ENCODE measurements at places on chromosomes 7 and 10.
A peak's percentile ranks its signal among the peaks of the same experiment; 100 is the strongest.

GRCh38 chr10:118457824-118458428, 115.8 kb upstream of the FAM204A start:
- DNase-seq = no peak

GRCh38 chr10:121947343-121948330, 19.8 kb upstream of the ATE1 start:
- no peak for DNase-seq

- DNase-seq = no peak
Observed at GRCh38 chr7:95026018-95026417, 118.6 kb downstream of the PPP1R9A start.

DNA sequence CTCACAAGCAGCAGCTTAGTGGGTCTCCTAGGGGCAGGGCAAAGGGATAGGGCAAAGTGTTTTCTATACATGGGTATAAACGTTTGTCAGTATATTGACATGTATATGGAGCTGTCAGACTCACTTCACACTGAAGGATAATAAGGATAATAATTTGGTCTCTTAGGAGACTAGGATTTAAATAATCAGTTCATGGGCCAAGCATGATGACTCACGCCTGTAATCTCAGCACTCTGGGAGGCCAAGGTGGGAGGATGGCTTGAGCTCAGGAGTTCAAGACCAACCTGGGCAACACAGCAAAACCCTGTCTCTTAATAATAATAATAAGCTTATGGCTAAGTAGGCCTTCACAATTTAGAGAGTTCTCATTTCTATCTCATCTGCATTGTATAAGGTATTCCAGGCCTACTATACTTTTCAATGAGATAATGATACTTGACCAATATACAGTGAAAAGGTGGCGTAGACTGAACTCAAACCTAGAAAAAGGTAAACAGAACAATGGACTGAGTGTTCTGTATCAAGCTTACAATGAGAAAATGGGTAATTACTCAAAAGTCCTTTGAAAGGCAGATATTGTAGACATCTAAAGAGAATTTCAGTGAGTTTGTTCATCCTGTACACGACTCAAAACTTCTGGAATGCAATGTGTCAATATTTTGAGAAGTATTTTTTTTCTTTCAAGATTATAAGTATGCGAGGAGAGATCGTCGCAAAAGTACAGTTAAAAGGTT, 7.0 kb downstream of the GSAP start:
- DNase-seq = no peak

DNA sequence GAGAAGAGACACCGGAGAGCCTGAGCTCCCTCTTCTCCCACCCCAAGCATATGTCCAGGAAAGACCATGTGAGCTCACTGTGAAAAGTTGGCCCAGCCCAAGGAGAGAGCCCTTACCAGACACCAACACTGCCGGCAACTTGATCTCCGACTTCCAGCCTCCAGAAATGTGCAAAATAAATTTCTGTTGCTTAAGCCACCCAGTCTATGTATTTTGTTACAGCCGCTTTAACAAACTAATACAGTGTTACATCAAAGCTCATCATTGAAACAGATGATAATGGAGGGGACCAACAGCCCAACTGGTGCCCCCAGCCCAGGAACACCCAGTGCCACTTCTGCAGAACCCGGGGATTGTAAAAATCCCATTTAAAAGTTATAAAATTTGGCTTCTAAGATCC, 18.9 kb downstream of the RGR start:
- DNase-seq = no peak

DNA sequence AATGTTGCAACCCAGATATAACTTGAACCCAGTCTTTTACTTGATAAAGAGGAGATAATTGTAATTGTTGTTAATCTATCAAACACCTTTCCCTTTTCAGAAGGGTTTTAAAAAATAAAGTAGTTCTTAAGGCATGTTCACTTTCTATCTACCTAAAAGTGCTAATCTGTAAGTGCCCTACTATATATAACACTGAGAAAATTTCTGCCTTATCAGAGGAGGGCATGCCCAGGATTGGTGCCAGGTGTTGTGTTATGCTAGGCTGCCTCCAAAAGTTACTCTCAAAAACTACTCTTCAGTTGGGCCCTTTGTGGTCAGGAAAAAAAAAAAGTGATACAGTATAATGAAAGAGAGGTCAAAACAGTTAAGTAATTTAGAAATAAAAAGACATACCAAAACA, 36.3 kb downstream of the SMNDC1 start:
- no peak for DNase-seq

DNA sequence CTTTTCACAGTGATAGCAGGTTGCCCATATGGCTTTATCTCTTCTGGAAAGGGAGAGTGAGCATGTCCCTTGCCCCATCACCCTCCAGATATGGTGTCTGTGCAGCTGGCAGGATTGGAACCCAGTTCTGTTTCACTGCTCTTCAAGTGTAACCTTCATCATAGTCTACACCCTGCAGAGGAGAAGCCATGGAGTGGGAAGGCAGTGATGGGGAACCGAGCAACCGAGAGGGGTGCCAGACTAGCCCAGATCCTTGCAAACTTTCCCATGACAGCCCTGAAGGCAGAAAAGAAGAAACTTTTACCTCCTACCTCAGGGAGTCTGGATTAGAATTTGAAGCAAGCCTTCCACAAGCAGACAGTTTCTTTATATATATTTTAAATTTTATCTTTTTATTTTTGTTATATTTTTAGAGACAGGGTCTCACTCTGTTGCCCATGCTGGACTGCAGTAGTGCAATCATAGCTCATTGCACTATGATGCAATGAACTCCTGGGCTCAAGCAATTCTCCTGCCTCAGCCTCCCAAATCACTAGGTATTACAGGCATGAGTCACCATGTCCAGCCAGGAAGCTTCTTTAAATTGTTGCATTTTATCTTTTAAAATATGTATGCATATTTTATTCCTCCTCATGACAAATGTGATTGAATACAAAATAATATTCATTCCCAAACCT, 133.3 kb downstream of the KCNMA1 start:
- DNase-seq = no peak

GRCh38 chr7:38535073-38535472, 96.1 kb downstream of the AMPH start:
- no peak for DNase-seq

GRCh38 chr7:89334797-89335196, 539.3 kb upstream of the TEX47 start:
- no peak for DNase-seq

DNA sequence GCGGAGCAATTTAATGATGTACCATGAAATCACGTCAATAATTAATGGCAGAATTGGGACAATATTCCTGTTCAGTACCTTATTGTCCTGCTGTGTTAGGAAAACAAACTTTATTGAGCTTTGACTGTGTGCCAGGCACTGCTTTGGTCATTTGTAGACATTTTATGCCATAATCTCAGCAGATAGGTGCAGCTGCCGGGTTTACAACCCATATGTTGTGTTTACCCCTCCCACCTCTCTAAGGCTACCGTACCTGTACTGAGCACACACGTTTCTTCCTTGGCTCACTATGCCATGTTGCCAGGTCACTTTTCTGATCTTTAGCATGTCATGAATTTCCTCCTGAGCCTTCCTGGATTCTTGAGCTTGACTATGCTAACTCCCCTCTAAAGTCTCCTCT, 422.2 kb downstream of the PHTF2 start:
- DNase-seq = no peak

GRCh38 chr7:1240517-1241257, 8.0 kb downstream of the UNCX start:
- DNase-seq = peak; percentile 8

DNA sequence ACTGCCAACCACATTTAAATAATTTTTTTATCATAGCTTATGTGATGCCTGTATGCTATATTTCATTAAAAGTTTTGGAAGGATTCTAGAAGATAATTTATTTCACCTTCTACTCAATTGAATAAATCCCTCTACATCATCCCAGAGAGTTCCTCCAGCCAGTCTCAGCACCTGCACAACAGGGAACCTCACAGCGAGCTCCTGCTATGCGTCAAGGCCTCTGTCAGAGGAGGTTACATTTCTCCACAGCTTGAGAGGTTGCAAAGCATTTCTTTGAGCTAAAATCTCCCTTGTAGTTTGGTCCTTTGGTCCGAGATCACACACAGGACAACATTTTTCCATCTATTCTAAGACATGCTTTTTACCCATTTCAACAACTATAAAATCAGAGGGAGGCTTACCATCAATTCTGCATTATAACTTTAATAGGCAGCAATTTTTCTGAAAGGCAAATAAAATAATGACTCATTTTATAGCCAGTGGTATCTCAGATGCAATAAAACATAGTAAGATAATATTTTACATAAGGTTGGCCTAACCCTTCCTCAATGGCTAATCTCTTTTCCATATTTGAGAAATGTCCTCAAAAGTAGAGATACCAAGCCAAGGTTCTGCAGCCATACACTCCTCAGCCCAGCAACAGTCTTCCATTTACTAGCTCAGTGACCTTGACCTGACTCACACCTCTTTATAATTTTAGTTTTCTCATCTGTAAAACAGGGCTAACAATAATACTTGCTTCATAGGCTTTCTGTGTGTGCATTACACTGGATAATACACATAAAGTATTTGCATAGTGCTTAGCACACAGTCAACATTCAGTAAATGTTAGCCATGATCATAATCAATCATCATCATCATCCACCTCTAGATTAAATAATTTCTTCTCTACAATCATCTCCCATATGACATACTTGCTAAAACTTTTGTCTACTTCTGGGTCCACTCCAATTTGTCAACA, 68.8 kb downstream of the DOCK4 start:
- peak; percentile 8 for DNase-seq

- DNase-seq = no peak
Observed at GRCh38 chr10:124301736-124302135, 117.0 kb downstream of the OAT start.

GRCh38 chr10:121243609-121244241, 354.5 kb downstream of the FGFR2 start:
- no peak for DNase-seq

DNA sequence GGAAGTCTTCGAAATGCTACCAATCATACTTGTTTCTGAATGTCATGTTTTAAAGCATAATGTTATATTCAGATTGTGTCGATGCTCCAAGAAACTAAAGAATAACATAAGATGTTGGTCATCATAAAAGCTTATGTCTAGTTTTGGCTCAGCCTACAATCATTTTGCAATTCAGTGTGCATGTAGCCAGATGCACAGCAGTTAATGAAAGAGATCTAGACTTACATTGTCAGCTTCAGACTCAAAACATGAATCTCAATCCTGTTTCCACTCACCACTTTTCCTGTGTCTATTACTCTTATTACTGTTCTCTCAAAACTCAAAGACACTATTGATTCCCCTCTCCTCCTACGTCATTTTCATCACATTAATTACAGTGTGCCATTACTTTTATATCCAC, 21.4 kb downstream of the TMEM196 start:
- no peak for DNase-seq

GRCh38 chr10:132707121-132707775, 78.7 kb downstream of the NKX6-2 start:
- DNase-seq = peak; percentile 68

- DNase-seq = no peak
Observed at GRCh38 chr7:74138334-74138867, 35.8 kb upstream of the EIF4H start.

GRCh38 chr7:17581301-17581700, 282.8 kb downstream of the AHR start:
- no peak for DNase-seq

GRCh38 chr7:31104361-31105255, 52.5 kb downstream of the ADCYAP1R1 start:
- DNase-seq = no peak

- no peak for DNase-seq
Observed at GRCh38 chr10:119478811-119479341, 63.6 kb downstream of the RGS10 start.

DNA sequence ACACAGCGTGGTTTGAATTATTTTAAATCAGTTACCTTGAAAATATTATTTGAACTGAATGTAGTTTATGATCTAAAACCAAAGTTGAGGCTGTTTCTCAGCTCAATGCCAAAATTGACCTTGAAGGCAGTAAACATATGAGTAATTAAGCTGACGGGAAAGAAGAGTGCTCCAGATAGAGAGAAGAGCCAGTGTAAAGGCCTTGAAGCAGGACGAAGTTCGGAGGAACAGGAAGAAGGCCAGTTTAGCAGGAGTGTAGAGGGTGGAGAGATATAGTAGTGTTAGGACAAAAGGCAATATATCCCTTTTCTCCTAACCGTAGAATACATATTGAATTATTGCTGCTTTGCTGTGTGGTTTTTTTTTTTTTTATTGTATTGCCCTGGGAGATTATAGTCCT, 63.2 kb downstream of the CYP51A1 start:
- peak; percentile 66 for DNase-seq

DNA sequence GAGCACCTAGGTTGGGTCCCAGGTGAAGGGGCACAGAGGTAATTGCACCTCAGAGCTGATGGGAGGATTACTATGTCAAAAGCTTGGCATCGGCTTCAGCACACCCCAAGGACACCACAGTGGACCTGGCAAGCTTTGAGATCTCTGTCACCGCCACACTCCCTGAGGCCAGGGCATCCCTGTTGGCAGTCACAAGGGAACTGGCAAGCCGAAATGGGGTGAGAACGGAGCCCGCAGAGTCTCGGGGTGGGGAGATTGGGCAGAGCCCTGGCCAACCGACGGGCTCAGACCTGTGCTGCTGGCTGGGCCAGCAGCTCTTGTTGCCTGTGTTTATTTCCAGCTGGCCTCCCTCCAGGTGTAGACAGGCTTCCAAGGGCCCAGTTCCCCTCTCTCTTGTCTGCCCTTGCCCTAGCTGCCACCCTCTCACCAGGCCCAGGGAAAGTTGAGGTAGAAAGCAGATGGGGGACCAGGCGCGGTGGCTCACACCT, 2.5 kb downstream of the HSPB1 start:
- no peak for DNase-seq

GRCh38 chr7:2692543-2692942, 4.5 kb downstream of the AMZ1 start:
- no peak for DNase-seq

DNA sequence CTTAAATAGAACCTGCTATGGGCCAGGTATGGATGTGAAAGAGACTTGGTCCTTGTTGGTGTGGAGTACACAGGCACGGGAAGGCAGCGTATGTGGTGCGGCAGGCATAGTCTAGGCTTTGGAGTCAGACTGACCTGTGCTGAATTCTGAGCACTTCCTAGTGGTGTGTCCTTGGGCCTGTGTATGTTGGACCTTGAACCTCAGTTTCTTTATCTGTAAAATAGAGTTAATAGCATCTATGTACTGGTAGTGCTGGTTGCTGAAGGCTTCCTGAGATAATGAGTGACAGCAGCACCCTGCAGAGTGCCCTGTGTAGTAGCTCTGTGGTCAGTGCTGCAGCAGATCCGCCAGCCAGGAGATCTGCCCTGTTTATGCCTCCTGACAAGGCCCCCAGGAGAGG, 5.3 kb upstream of the SFRP5 start:
- DNase-seq = no peak

GRCh38 chr7:99129001-99129400, 14.9 kb downstream of the SMURF1 start:
- DNase-seq = no peak
